ENCODE measurements at places on chromosomes 12 and 14.
A peak's percentile ranks its signal among the peaks of the same experiment; 100 is the strongest.

- H3K27ac ChIP-seq, result no peak overlapping the region
- DNase-seq, result no peak
- H3K27me3 ChIP-seq, result peaks cover 7% of the 10 kb centered on the region
Measured at GRCh38 chr14:98924046-98924445, 348.0 kb downstream of the BCL11B start.

DNA sequence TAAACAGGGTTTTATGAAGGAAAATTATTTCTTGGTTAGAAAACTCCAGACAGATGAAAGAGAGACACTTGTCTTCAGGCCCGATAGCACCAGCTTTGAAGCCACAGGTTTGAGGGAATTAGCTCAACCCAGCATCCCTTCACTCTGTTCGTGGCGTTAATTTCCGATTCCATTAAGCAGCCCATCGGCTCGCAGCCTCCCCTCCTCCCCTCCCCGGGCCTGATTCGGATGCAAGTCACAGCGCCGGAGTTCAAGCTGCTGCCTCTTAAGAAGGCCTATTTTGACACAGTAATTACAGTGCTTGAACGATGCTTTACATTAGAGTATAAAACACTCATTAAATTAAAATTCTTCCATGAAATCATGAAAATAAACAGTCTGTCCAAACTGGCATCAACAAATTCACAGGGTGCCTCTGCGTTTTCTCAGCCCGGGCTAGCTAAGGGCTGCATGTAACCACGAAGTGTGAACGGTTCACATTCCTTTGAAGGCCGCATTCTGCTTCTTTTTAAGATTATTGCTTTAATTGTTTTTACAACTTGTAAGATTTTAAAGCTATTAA lies 145.8 kb downstream of the DICER1 start:
- H3K4me3 ChIP-seq, result no peak overlapping the region
- peaks cover 11% of the 10 kb centered on the region for H3K4me1 ChIP-seq

GRCh38 chr12:120843472-120843871 lies 60.7 kb downstream of the SPPL3 start:
- no peak for DNase-seq
- no peak overlapping the region for H3K4me3 ChIP-seq
- no peaks in the 10 kb centered on the region for H3K27me3 ChIP-seq
- no peak overlapping the region for H3K27ac ChIP-seq

GRCh38 chr14:39430762-39431415 lies 1.3 kb downstream of the FBXO33 start:
- no peaks in the 10 kb centered on the region for H3K36me3 ChIP-seq
- no peak for DNase-seq
- H3K27me3 ChIP-seq, result no peaks in the 10 kb centered on the region
- peaks cover 45% of the 10 kb centered on the region for H3K4me1 ChIP-seq
- H3K27ac ChIP-seq, result peak overlapping the region; percentile 87
- peak overlapping the region; percentile 92 for H3K4me3 ChIP-seq

- peaks cover 12% of the 10 kb centered on the region for H3K4me1 ChIP-seq
- H3K27ac ChIP-seq, result peak overlapping the region; percentile 79
- no peak overlapping the region for H3K4me3 ChIP-seq
- no peaks in the 10 kb centered on the region for H3K27me3 ChIP-seq
Measured at GRCh38 chr14:100815478-100816285, 10.2 kb upstream of the MEG3 start.
